CD8-positive, alpha-beta memory T cell (primary cell): ENCODE measurements at places on chromosomes 1 and 21. TPM values are rescaled to one million over a fixed set of nuclear protein-coding genes. Genes with fewer than 3 reads are reported as not detected.

The ZNF648 gene
- not detected for total RNA-seq

The RASAL2 gene
- total RNA-seq: 0.04 TPM

The KCND3 gene
- not detected for total RNA-seq

The LRRC7 gene
- not detected for total RNA-seq

The DONSON gene
- 38.0 TPM for total RNA-seq

The IVNS1ABP gene
- total RNA-seq: 205 TPM

The MYOCOS gene
- total RNA-seq: not detected

The RCSD1 gene
- total RNA-seq: 45.9 TPM

The TCP10L gene
- not detected for total RNA-seq

The LMNA gene
- total RNA-seq: 335 TPM

The CELA2B gene
- total RNA-seq: not detected

The CNKSR1 gene
- total RNA-seq: 0.37 TPM

The OBSCN gene
- total RNA-seq: 13.6 TPM

The PBX1 gene
- total RNA-seq: 0.13 TPM

The PIK3R3 gene
- total RNA-seq: 4.7 TPM

The DEPDC1 gene
- total RNA-seq: 11.4 TPM

The CACHD1 gene
- total RNA-seq: 0.35 TPM

The FCRLA gene
- total RNA-seq: not detected

The RXRG gene
- total RNA-seq: not detected

The ZDHHC18 gene
- total RNA-seq: 66.0 TPM

The PTGFRN gene
- total RNA-seq: 6.5 TPM

The ILDR2 gene
- total RNA-seq: 4.4 TPM

The PLA2G2C gene
- not detected for total RNA-seq

The SPATA17 gene
- total RNA-seq: not detected

The CRNN gene
- not detected for total RNA-seq

The ZNF496 gene
- 21.7 TPM for total RNA-seq

The PDZK1 gene
- total RNA-seq: not detected

The PCBP3 gene
- total RNA-seq: 0.35 TPM

The STIL gene
- total RNA-seq: 19.1 TPM
